ENCODE measurements at places on chromosomes 1 and 21.

DNA sequence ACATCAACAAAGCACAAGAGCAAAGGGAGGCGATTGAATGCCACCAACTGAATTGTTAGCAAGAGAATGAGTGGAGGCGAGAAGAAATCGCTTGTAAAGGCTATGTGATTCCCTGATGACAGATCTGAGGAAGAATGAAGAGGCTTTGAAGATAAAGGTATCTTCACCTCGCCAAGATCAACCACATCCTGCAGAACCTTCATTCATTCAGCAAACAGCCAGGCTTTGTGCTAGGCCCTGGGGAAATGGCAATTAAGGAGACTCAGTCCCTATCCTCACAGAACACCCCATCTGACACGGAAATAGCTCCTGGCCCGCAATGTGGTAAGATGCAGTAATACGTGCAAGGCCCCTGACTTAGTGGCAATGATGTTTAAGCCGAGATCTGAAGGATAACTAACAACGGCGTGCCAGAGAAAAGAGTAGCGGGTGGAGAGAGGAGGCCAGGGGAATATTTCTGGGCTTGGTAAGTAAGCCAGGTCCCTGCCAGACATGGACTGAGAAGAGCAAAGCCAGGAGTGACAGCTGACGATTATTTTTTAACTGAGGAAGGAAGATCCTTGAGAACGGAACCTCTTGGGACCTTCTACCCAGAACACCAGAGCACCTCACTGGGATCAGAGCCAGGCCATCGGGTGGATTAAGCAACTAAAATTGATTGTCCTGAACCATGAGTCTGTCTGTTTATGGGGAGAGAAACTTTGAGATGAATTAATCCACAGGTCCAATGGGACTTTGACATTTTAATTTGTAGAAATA lies 4.6 kb upstream of the VSIG8 start:
- DNase-seq = no peak

GRCh38 chr1:39632682-39633417 lies 6.6 kb downstream of the HEYL start:
- DNase-seq = no peak

- DNase-seq = no peak
These were observed 144.6 kb downstream of the NFIA start for GRCh38 chr1:61226791-61227567.

DNA sequence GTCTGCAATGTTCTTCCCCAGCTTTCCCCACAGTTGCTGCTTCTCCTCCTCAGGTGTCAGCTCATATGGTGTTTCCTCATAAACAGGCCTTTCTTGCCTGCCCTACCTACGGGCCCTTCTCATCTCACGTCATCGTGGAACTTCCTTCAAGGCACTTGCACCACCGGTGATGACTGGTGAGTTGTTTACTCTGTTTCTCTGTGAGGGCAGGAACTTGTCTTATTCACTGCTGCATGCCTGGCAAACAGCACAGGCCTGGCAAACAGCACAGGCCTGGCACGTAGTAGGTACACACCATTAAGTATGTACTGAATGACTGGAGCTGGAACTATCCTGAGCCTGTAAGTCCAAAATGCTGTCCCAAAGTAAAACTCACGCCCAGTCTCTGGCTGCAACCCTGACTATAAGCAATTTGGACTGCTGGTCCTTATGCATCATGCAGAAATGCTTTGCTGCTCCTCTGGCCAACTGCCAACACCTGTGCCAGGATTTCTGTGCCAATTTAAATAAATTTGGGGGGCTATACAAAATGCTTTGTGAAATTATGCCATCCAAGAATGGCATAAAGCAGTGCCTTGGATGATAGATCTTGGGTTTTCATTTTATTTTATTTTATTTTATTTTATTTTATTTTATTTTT lies 25.7 kb downstream of the STK40 start:
- DNase-seq = no peak

DNA sequence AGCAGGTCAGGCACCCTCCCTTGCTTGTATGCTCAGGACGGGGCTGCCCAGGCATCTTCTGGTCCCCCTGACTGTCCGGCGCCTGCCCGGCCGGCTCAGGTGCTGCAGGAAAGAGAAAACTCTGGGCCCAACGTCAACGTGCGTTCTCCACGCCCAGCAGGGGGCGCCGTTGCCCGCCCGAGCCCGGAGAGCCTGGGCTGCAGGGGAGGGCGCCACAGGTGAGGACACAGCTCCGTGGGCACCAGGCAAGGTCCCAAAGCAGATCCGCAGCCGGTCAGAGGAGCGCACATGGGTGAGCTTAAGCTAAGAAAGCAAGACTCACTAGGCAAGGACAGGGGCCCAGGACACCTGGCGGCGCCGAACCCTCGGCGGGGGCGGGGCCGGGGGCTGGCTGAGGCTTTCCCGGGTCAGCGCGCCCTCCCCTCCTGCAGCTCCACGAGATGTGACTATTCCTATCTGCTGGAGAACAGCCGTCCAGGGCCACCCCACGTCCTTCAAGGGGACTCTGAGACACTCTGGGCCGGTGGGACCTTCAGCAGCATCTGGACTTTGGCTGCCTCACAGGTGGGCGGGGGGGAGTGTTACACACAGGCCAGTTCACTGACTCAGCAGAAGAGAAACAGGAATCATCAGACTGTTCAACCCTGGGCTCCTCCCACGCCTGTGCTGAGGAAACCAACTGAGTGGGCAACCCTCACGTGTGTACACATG lies 29.3 kb downstream of the KRTAP10-1 start:
- DNase-seq = peak; percentile 14

GRCh38 chr21:16082038-16082816 lies 352.4 kb downstream of the USP25 start:
- DNase-seq = no peak

GRCh38 chr1:160779626-160780397 lies 16.2 kb upstream of the LY9 start:
- DNase-seq = no peak

DNA sequence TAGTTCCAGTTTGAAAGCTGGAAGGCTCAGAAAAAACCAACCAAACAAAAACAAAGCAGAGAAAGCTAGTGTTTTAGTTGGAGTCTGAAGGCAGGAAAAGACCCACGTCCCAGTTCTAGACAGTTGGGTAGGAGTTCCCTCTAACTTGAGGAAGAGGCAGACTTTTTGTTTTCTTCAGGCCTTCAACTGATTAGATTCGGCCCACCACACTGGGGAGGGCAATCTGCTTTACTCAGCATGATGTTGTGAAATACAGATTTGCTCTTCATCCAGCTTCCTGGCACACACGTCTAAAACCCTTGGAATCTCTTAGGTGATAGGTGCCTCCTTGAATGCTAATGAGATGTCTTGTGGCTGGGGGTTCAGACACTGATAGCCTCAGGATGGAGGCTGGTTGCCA lies 49.1 kb upstream of the CSF3R start:
- DNase-seq = no peak

DNA sequence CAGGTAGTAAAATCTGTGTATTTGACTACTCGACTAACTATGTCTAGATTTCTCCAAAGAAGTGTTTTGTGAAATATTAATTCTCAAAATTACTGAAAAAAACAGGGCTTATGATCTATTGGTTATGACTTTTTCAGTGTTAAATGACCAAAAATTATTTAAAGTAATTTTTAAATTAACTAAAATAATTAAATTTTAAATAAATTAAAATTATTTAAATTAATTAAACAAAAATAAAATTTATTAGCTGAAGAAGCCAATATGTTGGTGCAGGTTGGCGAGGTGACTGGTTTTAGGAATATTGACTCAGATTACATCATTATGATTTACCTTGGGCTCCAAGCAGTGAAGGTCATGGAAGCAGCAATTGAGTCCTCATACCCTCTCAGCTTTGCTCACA lies 483.2 kb downstream of the PTPRC start:
- DNase-seq = no peak

- DNase-seq = no peak
These were observed 171.6 kb downstream of the S1PR1 start for GRCh38 chr1:101408212-101409042.

DNA sequence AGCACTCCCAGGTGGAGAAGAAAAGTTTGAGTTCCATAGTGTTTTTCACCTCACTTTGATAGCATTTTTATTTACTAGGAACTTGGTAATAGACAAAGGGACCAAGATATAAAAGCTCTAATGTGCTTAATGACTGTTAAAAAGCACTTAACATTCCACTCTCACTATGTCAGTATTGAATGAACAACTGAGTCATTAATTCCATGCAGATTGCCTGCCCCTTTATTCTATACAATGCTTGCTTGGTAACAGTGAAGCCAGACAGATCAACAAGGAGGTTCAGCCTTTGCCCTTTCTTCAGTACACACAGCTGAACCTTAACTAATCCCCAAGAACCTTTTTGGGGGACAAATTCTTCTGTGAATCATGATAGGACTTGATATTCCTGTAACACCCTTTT lies 425.5 kb downstream of the NUF2 start:
- no peak for DNase-seq

- peak; percentile 79 for DNase-seq
These were observed at the start of gene THEMIS2 for GRCh38 chr1:27872059-27872801. Gene THEMIS2 (plus strand): TSS chr1:27872544. CDS start chr1:27872572, 28 bp downstream.

DNA sequence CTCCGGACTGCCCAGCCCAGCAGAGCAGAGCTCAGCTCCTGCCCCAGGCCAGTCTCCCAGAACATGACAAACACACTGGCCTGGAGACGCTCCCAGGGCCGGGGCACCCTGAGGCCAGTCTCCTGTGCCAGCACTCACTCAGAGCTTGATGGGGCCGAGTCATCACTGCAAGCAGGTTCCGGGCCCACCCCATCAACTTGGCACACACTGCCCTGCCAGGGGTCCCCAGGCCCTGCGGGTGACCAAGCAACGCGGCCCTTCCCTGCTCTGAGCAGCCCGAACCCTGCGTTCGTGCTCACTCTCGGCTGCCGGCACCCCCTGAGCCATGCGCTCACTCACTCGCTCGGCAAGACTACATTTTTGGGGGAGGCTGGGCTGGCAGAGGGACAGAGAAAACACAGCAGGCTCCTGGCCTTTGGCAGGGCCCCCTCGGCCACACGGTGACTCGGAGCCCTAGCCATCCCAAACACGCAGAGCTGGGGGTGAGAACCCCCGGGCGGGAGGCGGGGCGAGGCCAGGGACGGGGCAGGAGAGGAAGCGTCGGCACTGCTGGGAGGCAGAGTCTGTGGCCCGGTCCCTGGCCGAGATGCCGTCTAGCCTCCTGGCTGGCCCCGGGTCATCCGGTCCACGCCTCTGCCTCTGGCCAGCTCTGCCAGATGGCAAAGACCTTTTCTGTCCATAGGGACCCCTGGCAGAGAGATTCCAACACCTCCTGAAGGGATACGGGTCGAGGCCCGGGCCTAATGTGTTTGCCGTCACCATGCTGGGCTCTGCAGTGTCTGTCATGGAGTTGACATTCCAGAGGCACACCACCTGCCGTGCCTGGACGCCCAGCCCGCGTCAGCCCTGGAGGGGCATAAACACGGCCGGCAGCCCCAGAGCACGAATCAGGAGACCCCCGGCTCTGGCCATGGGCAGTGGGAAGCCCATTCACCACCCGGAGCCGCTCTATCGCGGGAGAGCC lies 68.0 kb downstream of the MEGF6 start:
- no peak for DNase-seq

DNA sequence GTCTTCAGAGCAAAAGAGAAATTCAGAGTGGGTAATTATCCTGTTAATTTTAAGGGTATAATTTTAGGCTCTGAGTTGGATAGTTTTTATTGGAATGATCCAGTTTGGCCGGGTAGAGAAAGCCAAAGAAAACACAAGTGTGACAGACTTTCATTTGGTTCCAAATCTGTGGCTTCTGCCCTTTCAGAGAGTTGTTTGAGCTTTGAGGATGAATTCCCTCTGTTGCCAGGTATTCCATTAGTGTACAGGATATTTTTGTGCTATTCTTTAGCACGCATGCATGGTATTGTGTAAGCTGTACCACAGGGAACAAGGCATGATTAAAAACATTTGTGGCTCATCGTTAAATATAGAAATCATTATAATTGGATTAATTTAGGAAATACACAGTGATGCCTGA lies 384.4 kb downstream of the ADGRL2 start:
- DNase-seq = no peak

GRCh38 chr1:225446595-225446960 lies 18.7 kb upstream of the LBR start:
- DNase-seq = no peak

GRCh38 chr1:167627615-167627864 lies 2.5 kb upstream of the RCSD1 start:
- peak; percentile 58 for DNase-seq

DNA sequence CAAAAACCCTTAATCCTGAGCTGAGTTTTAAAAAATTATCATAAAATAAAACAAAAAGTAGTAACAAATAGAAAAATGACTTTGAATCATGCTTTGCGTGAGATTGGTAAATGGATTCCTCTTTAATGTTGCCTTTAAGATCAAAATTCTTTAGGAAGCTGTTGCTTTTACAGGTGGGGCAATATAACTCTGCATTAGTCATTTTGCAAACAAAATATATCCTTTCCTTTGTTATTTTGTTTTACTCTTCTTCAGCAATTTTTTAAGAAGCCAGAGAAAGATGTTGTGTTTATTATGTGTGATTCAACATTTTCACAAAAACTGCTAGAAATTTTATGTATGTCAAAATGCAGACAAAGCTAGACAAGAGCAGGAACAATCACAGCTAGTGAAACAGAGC lies 50.0 kb downstream of the MARK1 start:
- no peak for DNase-seq

GRCh38 chr1:22714455-22714854 lies 3.8 kb downstream of the EPHB2 start:
- DNase-seq = no peak

DNA sequence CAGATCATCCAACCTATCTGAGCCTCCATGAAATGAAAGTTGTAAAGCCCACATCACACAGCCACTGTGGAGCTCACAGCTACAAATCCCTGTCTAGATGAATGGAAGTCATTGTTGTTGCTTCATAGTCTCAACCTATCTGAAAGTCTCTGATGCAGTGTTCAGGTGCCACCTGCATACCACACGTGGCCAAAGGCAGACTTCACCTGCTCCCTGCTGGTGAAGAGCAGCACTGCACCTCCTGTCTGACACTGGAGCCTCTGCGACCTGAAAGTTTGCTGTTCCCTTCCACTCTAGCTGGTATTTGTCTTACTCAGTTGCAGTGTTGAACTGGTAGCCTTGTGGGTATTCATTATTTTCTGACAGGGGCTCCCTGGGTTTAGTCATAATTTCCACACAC lies 18.4 kb downstream of the LORICRIN start:
- DNase-seq = no peak

DNA sequence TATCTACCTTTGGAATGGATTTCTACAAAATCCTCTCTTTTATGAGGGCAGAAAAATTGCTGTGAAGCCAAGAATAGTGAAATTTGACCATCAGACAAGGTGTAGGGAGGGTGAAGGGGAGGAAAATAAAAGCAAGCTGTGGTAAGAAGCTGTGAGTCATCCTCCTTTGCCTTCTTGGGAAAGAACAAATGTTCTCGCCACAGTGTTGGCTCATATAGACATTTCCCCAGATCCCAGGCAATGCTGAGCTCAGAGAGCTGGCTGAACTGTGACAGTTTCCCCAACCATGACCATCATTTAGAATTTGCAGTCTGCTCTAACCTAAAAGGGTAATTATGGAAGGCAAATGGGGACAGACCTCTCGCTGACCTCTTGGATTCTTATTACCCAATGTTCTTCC lies 235.4 kb downstream of the PBX1 start:
- DNase-seq = peak; percentile 52

GRCh38 chr1:108154314-108154713 lies 45.8 kb downstream of the SLC25A24 start:
- no peak for DNase-seq

Measured in Ammon's horn (tissue), 1 donor.